ENCODE measurements at places on chromosomes 2 and 18.

DNA sequence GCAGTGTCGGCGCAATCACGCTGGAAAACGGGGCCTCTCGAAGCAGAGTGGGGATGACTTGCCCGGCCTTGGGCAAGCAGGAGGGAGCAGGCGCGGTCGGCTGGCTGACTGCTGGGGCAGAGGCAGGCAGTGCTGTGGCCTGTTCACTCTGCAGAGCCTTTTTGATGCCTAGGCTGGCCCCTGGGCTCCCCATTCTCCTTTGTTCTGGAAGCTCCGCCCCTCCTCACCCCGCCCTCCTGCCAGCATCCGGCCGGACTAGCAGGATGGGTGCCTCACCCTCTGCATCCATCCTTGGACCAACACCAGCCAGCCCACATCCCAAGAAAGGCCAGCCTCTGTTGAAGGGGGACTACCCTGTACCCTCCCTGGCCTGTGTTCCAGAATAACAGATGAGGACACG lies at the start of gene ASPRV1:
ASPRV1 (minus strand) TSS at position 136 of the 400 bp plus-strand sequence. CDS start 195 bp downstream, outside the sequence.
- DNase-seq = no peak

GRCh38 chr18:12255626-12256026 lies 1.5 kb downstream of the CIDEA start:
- DNase-seq = no peak

- no peak for DNase-seq
These were observed 12.4 kb upstream of the IFIH1 start for GRCh38 chr2:162330881-162331280.

- peak; percentile 31 for DNase-seq
These were observed 11.4 kb downstream of the ATOH8 start for GRCh38 chr2:85765081-85765731.

DNA sequence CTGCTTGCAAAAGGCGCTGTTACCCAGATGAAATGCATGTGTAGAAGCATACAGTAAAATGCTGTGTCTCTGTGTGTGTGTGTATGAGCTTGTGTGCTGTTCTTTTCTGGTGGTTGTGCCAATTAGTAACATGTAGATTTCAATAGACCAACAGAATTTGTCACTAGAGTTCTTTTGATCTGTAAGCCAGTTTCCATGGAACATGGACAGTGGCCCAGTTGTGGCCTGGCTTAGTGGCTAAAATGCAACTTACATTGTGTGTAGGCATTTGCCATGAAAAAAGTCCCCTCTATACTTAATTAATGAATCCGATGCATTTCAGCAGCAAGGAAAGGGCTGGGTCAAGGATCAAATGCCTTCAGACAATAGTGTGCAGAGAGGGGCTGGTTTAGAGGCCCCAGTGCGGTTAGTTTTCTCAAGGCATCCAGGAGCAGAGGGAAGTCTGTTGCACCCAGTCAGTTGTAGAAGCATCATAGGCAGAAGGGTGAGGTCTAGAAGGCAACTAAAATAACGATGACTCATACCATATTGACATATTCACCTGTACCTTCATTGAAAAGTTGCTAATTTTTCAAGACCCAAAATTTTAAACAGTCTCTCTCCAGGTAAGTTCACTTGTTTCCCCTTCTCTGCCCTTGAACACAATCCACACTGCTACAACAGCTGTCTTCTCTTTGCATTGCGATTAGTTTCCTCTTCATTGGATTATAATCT lies 366.9 kb upstream of the SPRED2 start:
- DNase-seq = no peak

GRCh38 chr2:15861898-15862297 lies 78.5 kb upstream of the MYCN start:
- DNase-seq = no peak

DNA sequence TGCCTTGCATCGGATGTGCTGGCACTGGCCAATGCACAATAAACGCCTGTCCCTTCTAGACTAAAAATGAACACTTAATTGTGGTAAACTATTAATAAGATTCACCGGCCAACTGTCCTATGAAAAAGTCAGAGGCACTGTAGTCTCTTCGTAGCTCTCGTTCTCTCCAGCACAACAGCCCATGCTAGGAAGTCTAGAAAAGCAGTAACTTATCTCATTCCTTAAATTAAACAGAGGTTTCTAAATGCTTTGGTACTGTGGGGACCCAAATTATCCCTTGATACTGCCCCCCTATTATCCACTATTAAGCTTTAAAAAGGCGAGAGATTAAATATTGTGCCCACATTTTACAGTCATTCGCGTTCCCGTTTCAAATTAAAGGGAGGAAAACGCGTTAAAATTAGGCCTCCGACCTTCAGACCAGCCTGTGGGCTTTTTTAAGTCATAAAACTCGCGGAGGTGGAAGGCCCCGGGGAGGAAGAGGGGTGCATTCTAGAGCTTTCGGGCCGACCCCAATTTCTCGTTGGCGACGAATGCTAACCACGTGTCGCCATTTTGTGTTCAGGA lies 1.5 kb upstream of the PCBP1 start:
- no peak for DNase-seq

DNA sequence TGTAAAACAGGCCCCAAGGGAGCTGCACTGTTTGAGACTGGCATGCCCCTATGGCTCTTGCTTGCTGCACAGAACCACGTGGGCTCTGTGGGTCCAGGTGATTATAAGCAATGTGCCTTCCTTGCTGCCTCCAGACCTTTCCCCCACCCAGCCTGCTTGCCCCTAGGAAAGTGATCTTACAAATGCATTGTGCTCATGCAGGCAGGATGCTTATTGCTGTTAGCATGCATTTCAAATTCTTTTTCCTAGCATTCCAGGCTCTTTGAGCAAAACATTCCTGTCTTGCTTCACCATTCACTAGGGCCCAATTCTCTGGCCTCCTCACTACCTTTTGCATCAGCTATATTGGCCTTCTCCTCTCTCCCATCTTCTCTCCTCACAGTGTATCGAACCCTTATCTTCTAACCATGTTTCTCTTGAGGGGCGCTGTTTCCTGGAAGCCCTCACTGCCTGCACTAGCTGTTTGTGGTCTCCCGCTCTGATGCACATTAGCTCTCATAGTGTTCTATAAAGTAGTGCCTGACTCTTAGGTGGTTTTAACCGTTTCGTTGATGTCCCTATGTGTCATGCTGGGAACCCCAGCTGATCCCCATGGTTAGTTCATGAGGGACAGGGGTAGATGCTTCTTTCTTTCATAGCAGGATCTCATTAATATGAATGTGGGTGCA lies 152.9 kb upstream of the EPAS1 start:
- no peak for DNase-seq

DNA sequence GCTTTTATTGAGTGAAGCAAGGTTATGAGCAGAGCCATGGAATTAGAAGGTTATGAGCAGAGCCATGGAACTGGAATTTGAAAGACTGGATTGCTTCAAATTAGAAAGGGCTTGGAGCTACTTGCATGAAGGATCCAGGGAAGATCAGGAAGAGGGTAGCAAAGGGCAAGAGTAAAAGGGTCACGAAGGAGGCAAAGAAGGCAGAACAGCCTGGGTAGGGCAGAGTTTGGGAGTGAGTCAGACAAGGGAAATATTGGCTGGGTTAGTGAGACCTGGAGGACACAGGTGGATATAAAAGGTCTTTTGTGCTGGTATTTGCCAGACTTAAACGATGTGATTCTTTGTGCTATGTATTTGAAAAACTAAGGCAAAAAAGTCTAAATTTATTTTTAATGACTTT lies 65.0 kb downstream of the SEMA4F start:
- no peak for DNase-seq

DNA sequence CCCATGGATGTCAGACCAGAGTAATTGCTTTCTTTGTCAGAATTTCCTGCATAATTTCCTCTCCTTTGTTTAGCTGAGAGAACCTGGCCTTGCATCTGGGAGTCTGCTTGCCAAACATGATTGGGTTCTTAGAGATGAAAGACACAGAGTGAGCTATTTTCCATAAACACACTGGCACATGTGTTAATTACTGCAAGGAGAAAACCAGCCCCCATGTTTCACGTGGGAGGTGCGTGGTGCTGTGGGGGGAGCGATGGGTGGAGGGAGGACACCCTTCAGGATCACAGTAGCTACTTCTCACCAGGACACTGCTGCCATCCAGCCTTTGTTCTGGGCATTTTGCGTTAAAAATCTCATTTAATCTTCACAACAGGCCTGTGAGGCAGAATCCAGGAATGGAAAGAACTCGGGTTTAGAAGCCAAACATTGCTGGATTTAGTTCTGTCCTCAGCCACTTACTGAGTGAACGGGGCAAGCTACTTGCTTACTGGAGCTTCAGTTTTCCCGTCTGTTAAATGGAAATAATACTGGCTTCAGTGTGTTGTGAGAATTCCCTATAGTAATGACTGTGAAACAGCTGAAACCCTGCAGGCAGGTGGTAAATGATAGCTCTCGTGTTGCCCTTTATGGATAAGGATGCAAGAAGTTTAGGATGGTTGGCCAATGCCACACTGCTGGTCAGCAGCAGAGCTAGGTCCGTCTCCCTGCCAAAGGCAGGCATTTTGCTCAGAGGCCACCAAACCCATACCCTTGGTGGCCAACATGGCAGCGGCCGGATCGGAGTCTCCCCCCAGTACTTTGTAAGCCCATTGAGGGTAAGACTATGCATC lies 100.1 kb upstream of the ASAP2 start:
- DNase-seq = peak; percentile 85

Measured in NCI-H1436 treated with DMSO at 0.1 percent for 48 hours (cell line).